Stimulated activated CD4-positive, alpha-beta T cell treated with anti-CD3 and anti-CD28 coated beads, Interleukin-15, amount 100 ng/mL, for 1 hour (primary cell): ENCODE measurements at places on chromosomes 1 and 21.

DNA sequence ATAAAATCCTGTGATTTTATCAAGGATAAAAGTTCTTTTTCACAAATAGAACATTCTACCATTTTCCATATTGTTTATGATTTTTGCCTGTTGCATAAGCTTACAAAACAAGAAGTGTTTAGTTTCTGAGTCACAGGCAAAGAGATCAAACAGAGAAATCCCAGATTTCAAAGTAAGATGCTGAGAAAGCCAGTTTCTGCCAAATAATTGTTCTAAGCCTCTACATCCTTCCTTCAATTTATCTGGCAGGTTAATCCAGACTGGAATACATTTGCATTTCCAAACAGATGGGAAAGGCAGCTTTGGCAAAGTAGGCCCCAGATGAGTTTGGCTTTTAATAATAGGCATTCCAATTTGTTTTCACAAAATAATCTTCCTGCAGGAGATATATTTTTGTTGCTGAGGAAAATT is 2.5 kb downstream of the SLC1A7 start:
- no peak for DNase-seq

DNA sequence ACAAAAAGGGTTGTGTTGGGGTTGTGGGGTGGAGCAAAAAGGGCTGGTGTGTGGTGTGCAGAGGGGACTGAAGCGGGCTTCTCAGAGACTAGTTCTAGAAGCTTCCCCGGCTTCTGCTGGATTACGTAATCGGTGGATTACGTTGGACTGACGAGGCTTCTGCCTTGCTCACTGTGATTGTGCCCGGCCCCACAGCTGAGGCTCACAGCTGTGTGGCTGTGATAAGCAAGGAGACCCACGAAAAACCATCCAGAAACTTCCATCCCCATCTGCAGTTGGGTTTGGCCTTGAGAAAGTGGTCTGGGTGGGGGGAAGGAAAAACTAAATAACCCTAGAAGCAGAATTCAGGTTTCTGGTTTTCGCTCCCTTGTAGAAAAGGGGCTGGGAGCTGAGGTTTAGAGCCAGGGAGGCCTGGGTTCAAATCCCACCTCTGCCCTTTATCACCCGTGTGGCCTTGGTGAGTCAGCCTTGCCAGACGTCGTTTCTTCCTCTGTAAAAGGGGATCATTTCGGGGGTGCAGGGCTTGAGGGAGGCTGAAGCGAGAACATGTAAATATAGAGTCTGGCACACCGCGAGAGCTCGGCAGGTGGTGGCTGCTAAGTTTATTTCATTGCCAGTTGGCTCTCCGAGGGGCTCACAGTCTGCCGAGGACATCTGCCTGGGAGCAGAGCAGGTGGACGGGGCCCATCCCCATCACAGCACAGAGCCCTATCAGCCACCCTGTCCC is 30.4 kb upstream of the DISP3 start:
- DNase-seq, result no peak

DNA sequence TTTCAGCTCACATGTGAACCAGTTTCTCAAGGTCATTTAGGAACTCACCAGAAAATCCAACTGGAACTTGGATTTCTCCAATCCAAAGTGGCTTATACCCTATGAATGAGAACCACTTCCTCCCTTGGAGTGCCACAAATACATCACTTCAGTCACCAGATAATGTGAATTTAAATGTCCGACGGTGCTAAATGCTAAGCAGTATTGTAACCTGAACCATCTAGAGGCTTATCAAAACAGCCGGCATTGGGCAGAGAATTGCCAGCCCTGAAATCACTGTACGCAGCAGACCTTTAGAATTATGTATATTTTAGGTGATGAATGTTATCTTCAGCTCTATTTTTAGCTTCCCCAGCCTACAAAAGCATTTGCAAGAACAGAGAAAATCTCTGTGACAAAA is 76.8 kb upstream of the COX20 start:
- DNase-seq, result no peak

DNA sequence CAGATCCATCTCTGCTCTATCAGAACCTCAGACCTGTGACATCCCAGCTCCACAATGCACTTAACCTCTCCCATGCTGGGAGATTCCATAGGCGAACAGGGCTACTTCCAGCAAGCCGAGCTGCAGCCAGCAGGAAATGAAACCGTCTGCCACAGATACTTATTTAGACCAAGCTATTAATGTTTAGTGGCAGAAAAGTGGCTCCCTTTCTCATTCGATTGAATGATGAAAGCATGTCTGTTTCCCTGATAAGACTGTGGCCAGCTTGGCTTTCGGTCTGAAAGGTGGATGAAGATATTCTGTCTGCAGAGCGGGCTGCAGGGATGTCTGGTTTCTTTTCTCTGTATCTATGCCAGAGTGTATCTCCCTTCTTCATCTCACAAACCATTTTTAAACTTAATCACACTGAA is 146.4 kb downstream of the GREM2 start:
- DNase-seq, result no peak

DNA sequence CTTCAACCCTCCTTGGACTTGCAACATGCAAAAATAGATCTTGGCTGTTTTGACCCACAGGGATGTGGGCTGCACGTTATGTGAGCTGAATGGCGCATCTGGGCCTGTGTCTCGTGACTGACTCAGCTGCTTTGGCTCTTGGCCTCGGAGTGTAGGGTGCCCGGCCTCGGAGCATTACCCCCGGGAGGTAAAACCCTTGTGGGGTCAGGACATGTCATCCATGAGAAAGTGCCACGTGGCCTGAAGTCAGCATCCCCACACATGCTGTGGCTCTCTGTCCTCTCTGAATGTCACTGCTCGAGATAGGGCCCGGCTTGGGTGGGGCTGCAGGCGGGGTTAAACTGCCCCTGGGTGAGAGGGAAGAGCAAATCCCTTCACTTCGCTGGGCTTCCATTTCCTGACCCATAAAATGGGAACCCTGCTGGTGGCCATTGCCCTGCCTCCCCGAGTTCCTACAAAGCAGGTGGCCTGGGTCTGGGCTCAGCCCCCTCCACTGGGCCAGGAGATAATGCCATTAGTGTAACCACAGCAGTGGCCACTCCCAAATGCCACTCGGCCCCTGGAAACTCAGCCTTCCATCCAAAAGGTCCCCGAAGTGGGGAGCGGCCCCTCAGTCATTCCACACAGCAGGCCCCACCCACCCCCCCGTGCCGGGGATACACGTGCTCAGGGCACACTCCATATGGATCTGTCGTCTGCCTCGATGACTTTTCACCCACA is 22.8 kb upstream of the TSPEAR start:
- no peak for DNase-seq

GRCh38 chr1:191592039-191592438 is 566.2 kb upstream of the RGS18 start:
- no peak for DNase-seq
